Stomach (tissue), 19 donors: ENCODE measurements at places on chromosomes 3 and 15. TPM values are rescaled to one million over a fixed set of nuclear protein-coding genes. Genes with fewer than 3 reads are reported as not detected.

Gene RTP3
- not detected for total RNA-seq

Gene OR5H6
- not detected for total RNA-seq

Gene GABRR3
- not detected for total RNA-seq

Gene PLA2G4E
- not detected for total RNA-seq

Gene CIAO2A
- total RNA-seq: 155 TPM
